ENCODE measurements at places on chromosomes 7 and 10.

GRCh38 chr7:114656466-114656865 lies 241.9 kb downstream of the FOXP2 start:
- DNase-seq, result no peak

DNA sequence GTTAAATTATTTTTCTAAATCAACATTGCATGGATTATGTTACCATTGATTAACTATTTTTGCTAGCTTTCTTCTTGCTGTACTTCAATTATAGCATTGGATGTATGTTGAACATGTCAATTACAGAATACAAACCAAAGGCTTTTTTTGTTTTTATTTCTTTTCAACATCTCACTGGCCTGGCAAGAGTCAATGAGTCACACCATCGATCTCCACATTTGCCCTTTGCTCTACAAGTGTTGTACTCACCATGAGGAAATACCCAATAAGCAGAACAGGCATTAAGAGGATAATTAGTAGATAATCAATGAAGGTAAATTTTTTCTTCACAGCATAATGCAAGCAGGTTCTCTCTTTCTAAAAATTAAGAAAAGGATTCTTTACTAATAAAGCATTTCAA lies 23.3 kb downstream of the ANKRD22 start:
- DNase-seq, result no peak

- DNase-seq, result no peak
Measured at GRCh38 chr7:90582164-90582563, 14.0 kb upstream of the CDK14 start.

GRCh38 chr10:49612513-49613164 lies 1.2 kb upstream of the CHAT start:
- no peak for DNase-seq

GRCh38 chr10:73060738-73061635 lies 35.7 kb downstream of the P4HA1 start:
- no peak for DNase-seq

GRCh38 chr7:28505014-28505413 lies 92.7 kb downstream of the CREB5 start:
- no peak for DNase-seq
